ENCODE measurements at places on chromosomes 12 and 14.

DNA sequence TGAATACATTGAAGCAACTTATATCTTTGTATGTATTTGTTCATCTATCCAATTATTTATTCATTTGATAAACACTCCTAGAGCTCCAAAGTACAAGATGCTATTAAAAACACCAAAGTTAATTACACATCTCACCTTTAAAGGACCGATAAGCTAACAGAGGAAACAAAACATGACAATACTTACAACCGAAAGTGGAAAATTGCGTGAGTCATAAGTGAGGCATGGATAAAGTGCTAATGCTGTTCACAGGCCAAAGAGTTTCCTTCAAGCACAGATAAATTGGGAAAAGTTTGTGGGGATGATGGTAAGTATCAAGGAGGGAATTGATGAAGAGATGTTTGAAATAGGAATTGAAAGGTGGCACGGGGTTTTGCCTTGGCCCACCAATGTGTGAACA lies 172.8 kb upstream of the KITLG start:
- DNase-seq = peak; percentile 44

GRCh38 chr14:74860899-74861733 lies 14.8 kb downstream of the PROX2 start:
- peak; percentile 80 for DNase-seq

- peak; percentile 75 for DNase-seq
Observed at GRCh38 chr14:103871596-103872480, 24.5 kb upstream of the PPP1R13B start.

- DNase-seq = no peak
Observed at GRCh38 chr14:27427796-27428195, 830.0 kb upstream of the NOVA1 start.

DNA sequence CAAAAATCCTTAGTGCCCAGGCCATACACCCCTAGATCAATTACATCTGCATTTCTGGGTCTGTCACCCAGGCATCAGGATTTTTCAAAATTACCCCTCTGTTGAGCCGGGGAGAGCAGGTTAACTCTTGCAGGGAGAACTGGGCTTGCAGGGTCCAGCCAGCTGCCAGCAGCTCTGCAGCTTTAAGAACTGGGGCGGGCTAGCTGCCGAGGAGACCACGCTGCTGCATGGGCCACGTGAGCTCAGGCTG lies at the start of gene DGLUCY:
DGLUCY (plus strand) TSS at position 245 of the 250 bp plus-strand sequence. CDS start 46,222 bp downstream, outside the sequence.
- peak; percentile 73 for DNase-seq

DNA sequence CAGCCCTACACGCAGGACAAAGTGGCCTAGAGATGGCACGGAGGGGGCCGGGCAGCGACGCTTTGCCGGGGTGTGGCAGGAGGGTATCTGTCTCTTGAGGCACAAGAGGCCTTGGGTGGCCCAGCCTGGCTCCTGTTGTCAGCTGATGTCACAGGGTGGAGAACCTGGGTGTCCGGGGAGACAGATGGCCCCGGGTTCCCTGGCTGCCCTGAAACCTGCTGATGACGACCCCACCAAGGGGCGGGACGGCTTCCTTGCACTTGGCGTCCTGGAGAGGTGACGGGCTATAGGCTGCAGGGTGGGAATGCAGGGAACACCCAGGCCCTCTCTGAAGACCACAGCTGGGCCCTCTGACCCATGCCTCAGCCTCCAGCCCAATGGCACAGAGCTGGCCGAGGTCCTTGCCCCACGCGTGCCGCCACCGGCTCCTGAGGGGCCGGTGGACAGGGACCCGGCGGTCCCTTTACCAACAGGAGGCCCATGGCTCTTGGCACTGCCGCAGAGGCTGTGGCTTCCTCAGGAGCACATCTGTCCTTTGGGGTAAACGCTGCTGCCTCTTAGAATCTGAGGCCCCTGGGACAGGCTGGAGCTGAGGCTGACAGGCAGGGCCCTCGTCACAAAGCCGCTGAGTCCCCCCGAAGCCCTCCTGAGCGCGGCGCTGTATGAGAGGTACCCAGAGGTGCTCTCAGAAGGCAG lies 16.4 kb downstream of the TRMT61A start:
- DNase-seq = no peak

DNA sequence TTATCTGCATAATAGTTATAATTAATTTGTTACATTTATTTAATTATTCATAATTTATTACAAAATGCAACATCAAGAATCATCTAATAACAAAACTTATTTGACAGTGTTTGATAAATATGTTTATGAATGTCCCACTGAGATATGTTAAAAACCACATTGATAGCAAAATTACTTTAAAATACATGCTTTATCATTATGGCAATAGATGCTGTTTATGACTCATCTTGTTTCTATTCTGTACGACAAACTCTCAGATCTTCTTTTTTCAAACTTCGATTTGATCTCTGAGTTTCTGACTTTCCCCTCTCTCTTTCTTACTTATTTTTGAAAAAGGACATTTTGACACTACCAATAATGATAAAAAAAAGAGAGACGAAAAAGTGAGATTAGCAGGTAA lies 56.8 kb upstream of the LRRK2 start:
- no peak for DNase-seq

- DNase-seq = no peak
Observed at GRCh38 chr14:91242635-91243034, 1.9 kb downstream of the GPR68 start.

GRCh38 chr12:530821-531220 lies 71.1 kb downstream of the B4GALNT3 start:
- no peak for DNase-seq

DNA sequence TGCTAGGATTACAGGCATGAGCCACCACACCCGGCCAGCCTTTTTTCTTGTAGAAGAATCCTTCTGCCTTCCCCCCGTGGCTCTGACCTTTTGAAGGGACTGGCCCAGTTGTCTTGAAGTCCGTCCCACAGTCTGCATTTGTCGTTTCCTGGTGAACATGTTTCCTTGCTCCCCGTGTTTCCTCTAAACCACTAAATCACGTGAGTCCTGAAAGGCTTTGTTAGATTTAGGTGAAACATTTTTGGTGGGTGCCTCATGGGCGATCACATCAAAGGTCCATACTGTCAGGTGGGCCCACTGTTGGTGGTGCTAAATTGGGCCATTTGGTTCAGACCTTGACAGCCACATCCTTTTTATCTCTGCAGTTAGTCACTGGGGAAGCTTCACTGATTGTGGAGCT lies 26.3 kb downstream of the MLXIP start:
- no peak for DNase-seq

GRCh38 chr12:71799106-71799505 lies 40.5 kb upstream of the TBC1D15 start:
- DNase-seq = no peak
